ENCODE measurements at places on chromosomes 11 and 22. TPM values are rescaled to one million over a fixed set of nuclear protein-coding genes. Genes with fewer than 3 reads are reported as not detected.
A peak's percentile ranks its signal among the peaks of the same experiment; 100 is the strongest.

The OR2D2 gene
- total RNA-seq, result not detected

The TCIRG1 gene
- total RNA-seq, result 50.7 TPM

The ADSL gene
- 41.8 TPM for total RNA-seq

The C22orf42 gene
- total RNA-seq, result not detected

The FIBIN gene
- total RNA-seq, result 25.5 TPM

DNA sequence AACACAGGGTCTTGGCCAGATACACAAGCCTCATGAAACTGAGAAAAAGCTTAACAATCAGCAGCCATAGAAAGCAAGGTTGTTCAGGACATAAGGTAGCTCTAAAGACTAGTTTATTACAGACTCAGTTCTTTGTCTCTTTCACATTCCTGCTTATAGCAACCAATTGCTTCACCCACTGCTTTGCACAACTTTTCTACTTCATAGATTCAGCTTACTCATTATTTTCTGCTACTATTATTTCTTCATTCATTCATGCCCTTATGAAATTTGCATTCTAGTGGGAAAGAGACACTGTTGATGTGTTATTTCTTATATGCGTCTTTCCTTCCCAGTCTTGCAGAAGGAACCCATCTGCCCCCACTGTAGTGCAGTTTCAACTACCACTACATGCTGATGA, 4.7 kb downstream of the CCDC34 start:
- no peak for DNase-seq
- no peaks in the 10 kb centered on the region for H3K27me3 ChIP-seq
- no peaks in the 10 kb centered on the region for H3K4me1 ChIP-seq

DNA sequence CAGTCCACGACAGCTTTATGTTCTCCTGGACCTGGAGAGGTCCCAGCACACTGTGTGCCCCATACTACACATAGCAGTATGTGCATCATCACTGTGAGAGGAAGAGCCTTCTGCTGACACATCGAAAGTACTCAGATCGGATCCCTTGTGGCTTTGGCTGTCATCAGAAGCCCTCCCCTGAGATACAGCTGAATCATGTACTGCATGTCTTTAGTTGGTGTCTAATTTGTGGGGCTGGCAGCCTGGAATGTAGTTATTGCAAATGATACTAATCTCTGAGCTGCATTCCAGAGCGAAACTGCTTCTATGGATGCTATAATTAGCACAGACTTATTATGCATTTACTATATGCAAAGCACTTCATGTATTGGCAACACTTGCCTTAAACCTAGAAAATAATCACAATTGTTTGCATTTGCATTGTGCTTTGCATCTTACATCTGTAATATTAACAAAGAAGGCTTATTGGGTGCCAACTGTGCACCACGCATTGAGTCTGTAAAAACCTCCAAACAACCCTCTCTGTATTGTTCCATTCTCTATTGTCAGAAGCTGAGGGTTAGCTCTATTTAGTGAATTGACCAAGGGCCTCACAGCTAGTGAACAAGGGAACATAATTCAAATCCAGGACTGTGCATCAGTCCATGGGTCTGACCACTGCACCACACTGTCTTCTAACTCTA, 89.2 kb upstream of the CRTAM start:
- no peak overlapping the region for H3K27ac ChIP-seq
- no peaks in the 10 kb centered on the region for H3K36me3 ChIP-seq
- no peaks in the 10 kb centered on the region for H3K27me3 ChIP-seq
- DNase-seq, result peak; percentile 64
- no peak overlapping the region for H3K4me3 ChIP-seq
- no peaks in the 10 kb centered on the region for H3K4me1 ChIP-seq

DNA sequence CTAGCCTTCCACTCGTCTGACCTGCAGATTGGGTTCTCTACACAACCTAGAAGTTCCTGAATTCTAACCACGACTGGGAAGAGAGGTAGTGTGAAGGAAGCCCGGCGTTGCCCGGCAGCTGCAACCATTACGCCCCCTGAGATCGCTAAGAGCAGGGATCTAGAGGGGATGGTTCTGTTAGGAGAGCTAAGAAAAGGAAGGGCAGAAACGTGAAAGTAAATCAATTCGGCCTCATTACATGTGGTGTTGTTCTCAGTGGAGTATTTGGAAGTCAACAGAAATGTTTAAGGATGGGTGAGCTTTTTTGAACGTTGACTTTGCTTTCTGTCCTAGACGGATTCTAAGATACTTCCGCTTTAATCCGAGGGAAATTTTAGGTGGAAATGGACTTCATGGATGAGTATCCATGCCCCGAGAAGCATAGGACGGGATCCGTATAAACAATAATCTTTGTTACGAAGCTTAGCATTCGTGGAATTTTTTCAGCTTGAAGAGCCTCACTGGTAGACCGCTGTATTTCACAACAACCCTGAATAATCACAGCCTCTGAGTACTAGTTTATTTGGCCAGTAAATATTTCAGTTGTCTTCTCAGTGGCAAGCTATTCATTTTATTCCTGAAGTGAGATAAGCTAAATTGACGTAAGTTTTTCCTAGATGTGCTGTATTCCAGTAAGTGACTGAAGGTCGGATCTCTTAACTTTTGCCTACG, 629 bp downstream of the ATP5MG start:
- peak overlapping the region; percentile 87 for H3K27ac ChIP-seq
- peak overlapping the region; percentile 95 for H3K4me3 ChIP-seq
- no peaks in the 10 kb centered on the region for H3K27me3 ChIP-seq
- peaks cover 9% of the 10 kb centered on the region for H3K36me3 ChIP-seq

GRCh38 chr11:77771135-77771534, 49.4 kb downstream of the RSF1 start:
- H3K4me3 ChIP-seq, result no peak overlapping the region
- no peaks in the 10 kb centered on the region for H3K27me3 ChIP-seq
- H3K36me3 ChIP-seq, result no peaks in the 10 kb centered on the region
- no peaks in the 10 kb centered on the region for H3K4me1 ChIP-seq

DNA sequence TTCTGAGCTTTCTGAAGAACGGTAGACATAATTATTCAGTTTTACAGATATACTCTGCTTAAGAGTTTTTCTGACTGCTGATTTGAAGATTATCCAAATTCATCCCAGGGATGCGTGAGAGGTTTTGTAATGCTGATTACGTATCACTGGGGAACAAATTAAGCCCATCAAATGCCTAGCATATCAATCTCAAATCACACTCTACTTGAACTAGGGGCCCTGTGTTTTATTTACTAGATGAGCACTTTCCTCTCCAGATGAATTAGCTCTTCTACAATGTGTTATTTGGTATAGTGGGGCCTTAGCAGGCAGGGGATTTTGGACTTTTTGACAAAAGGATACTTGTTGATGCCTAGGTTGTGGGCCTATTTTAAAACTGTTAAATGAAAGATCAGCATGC, 177.9 kb downstream of the JRKL start:
- DNase-seq, result no peak
- no peak overlapping the region for H3K4me3 ChIP-seq
- no peak overlapping the region for H3K27ac ChIP-seq
- H3K36me3 ChIP-seq, result no peaks in the 10 kb centered on the region

DNA sequence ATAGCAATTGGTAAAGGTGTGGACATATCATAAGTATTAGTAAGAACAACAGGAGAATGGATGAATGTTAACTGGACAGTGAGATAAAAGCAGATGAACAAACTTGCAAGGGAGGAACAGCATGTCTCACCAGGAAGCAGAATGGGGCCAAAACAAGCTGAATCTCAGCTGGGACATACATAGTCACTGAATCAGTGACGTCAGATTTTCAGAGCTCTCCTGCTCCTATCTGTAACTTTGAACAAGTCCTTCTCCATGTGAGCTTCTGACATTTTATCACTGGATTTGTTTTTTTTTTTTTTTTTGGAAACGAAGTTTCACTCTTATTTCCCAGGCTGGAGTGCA, 118.7 kb downstream of the BBOX1 start:
- DNase-seq, result no peak
- no peaks in the 10 kb centered on the region for H3K4me1 ChIP-seq
- H3K4me3 ChIP-seq, result no peak overlapping the region

GRCh38 chr11:62680825-62681240, 2.0 kb upstream of the UBXN1 start:
- H3K4me3 ChIP-seq, result no peak overlapping the region
- H3K4me1 ChIP-seq, result peaks cover 23% of the 10 kb centered on the region
- peak; percentile 70 for DNase-seq
- peaks cover 20% of the 10 kb centered on the region for H3K36me3 ChIP-seq
- H3K27me3 ChIP-seq, result no peaks in the 10 kb centered on the region
- H3K27ac ChIP-seq, result peak overlapping the region; percentile 27

DNA sequence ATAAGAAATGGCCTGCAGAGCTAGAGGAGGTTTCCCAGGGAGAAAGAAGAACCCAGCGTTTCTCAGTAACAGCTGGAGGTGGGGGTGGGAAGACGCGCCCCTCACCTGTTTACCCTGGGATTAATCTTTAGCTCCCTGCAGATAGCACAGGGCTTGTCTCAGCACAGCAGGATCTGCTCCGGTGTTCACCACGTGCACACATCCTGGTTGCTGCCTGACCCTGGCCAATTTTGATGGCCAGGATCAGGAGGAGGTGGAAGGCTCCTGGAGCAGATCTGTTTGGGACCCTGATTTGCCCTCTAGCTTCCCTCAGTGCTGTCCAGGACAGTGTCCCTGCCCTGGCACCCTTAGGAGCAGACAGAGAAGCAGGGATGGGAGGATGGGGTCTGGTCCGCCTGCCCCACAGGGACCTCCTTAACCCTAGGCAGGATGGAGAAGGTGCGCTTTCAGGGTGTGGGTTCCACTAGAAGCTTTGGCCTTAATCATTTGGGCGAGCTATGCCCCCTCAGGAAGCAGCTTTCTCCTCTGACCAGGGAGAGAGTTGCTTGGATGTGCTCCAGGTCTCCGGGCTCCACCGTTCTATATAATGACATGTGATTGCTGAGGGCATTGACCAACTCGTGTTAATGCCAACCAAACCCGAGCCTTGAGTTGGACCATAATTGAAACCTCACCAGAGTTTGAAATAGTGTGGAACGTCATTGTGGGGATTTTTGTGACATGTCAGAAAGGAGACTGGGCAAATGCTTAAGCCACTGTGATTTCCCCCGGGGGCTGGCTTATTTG, 19.3 kb downstream of the UPB1 start:
- H3K27ac ChIP-seq, result no peak overlapping the region
- peaks cover 40% of the 10 kb centered on the region for H3K4me1 ChIP-seq
- no peaks in the 10 kb centered on the region for H3K27me3 ChIP-seq

DNA sequence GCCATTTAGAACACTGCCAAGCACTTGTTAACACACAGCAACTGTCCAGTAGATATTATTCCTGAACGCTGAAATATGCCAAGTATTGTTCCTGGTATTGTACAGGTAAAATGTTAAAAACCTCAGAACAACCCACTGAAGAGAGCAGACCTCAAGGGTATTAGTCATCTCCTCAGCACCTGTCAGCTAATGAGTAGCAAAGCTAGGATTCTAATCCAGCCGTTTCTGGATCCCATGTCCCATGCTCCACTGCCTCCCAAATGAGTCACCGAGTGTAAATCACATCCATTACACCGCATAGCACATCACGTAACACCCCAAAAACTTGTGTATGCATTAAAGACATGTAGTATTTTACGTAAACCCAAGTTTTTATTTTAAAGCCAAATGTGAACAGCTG, 705.4 kb upstream of the TENM4 start:
- H3K27me3 ChIP-seq, result no peaks in the 10 kb centered on the region
- no peak for DNase-seq
- H3K27ac ChIP-seq, result no peak overlapping the region
- H3K4me1 ChIP-seq, result no peaks in the 10 kb centered on the region
- H3K4me3 ChIP-seq, result no peak overlapping the region
- H3K36me3 ChIP-seq, result no peaks in the 10 kb centered on the region

DNA sequence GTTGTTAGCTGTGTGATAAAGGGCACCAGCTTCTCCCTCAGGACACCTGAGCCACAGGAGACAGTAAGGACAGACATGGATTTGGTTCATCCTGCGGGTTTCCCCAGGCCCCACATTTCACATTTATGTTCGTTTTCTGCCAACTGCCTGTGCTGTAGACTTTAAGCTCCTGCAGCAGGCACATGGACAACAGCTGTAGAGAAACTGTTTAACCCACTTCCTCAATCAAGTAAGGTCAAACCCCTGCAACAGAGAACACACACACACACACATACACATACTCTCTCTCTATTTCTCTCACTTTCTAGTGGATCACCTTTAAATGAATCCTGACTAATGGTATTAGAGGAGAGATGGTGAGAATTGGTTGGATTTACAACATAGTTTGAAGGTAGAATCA, 90.7 kb downstream of the C11orf87 start:
- no peaks in the 10 kb centered on the region for H3K27me3 ChIP-seq
- H3K36me3 ChIP-seq, result no peaks in the 10 kb centered on the region
- no peaks in the 10 kb centered on the region for H3K4me1 ChIP-seq
- no peak overlapping the region for H3K27ac ChIP-seq

- H3K27me3 ChIP-seq, result no peaks in the 10 kb centered on the region
- H3K27ac ChIP-seq, result no peak overlapping the region
- H3K4me1 ChIP-seq, result no peaks in the 10 kb centered on the region
These were observed 6.0 kb downstream of the WNT11 start for GRCh38 chr11:76200006-76200940.

DNA sequence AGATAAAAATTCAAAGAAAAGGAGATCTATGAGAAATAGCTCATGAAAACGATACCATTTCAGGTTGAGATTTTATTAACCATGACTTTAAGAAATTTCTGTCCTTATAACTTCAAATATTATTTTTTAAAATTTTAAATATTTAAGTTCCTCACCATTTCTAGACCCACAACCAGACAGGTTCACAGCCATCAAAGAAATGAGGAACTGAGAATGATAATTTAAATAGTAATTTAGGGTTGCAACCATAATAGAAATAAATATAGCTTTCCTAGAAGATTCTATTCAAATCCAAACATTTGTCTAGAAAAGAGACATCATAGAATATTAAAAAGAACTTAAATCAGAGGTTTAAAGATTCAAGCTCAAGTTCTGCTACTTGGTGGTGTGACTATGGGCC, 5.9 kb upstream of the VWA5A start:
- peaks cover 2% of the 10 kb centered on the region for H3K4me1 ChIP-seq
- H3K4me3 ChIP-seq, result no peak overlapping the region
- DNase-seq, result no peak
- no peaks in the 10 kb centered on the region for H3K27me3 ChIP-seq
- H3K36me3 ChIP-seq, result no peaks in the 10 kb centered on the region

GRCh38 chr11:22779850-22780249, 49.8 kb downstream of the SVIP start:
- no peak overlapping the region for H3K27ac ChIP-seq
- no peaks in the 10 kb centered on the region for H3K36me3 ChIP-seq
- no peak for DNase-seq
- H3K27me3 ChIP-seq, result no peaks in the 10 kb centered on the region
- H3K4me1 ChIP-seq, result no peaks in the 10 kb centered on the region
- H3K4me3 ChIP-seq, result no peak overlapping the region

GRCh38 chr22:23522623-23523251, 57.4 kb downstream of the IGLL1 start:
- H3K4me1 ChIP-seq, result peaks cover 30% of the 10 kb centered on the region
- peak overlapping the region; percentile 91 for H3K27ac ChIP-seq
- DNase-seq, result no peak
- H3K27me3 ChIP-seq, result no peaks in the 10 kb centered on the region
- no peaks in the 10 kb centered on the region for H3K36me3 ChIP-seq

All from right atrium auricular region (tissue), 2 donors.